ENCODE measurements at places on chromosomes 5 and 9.

DNA sequence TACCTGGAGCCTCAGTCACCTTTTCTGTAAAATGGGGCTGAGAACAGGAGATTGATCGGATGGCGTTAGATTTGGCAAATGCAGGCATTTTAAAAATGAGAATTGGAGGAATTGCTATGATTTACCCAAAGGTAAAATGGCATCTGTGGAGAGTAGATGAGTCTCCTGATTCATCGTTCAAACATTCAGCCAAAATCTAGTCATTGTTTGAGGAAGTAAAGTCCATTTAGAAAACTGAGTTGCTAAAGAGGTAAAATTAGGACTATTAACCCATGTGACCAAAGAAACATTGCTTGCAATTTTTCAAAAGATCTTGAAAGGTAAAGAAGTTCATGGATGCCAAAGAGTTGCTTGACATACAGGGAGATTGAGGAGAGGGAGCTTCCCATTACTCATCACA lies 69.7 kb downstream of the ZNF462 start:
- DNase-seq, result no peak

DNA sequence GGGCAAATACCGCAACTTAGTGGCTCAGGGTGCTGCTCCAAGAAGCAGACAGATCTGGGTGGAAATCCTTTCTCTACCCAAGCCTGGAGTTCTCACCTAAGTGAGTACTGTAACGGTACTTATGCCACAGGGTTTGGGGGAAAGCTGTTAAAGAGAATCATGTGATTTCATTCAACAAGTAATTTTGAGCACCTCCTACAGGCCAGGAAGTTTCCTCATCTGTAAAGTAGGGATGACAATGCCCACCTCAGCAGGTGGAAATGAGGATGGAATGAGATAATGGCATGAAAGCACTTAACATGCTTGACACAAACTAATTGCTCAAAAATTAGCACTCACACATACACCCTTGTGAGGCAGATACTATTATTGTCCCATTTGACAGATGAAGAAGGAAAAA lies 114.1 kb downstream of the JAKMIP2 start:
- DNase-seq, result no peak

- no peak for DNase-seq
These were observed 121.6 kb upstream of the ERCC6L2 start for GRCh38 chr9:95753762-95754465.

DNA sequence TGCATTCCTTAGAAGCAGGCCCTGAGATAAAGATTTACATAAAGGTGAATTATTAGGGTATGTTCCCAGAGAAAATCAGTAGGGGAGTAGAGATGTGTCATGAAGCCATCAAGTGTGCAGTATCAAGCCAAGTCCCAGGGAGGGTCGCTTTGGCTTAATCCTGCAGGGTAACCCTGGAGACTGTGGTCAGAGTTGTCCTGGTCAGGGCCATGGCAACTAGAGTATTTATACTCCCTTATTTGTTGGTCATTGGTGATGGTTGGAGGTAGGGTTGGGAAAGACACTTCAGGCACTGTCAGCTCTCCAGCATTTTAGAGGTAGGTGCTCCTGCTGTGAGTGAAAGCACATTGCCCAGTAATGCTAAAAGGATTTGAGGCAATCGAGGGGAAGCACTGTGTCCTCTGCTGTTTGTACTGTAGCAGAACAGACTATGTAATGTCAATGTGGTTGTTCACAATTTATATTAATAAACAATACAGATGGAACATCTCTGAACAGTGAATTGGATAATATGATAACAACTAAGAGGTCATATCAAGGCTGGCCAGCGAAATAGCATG lies 108.9 kb downstream of the GDNF start:
- no peak for DNase-seq

- no peak for DNase-seq
These were observed 133.4 kb downstream of the PHF2 start for GRCh38 chr9:93709600-93710369.

GRCh38 chr9:124137009-124137943 lies 120.5 kb upstream of the NEK6 start:
- no peak for DNase-seq

- DNase-seq, result no peak
These were observed 20.5 kb downstream of the ADRB2 start for GRCh38 chr5:148846930-148847329.

GRCh38 chr9:3751125-3751758 lies 225.4 kb upstream of the RFX3 start:
- DNase-seq, result no peak

DNA sequence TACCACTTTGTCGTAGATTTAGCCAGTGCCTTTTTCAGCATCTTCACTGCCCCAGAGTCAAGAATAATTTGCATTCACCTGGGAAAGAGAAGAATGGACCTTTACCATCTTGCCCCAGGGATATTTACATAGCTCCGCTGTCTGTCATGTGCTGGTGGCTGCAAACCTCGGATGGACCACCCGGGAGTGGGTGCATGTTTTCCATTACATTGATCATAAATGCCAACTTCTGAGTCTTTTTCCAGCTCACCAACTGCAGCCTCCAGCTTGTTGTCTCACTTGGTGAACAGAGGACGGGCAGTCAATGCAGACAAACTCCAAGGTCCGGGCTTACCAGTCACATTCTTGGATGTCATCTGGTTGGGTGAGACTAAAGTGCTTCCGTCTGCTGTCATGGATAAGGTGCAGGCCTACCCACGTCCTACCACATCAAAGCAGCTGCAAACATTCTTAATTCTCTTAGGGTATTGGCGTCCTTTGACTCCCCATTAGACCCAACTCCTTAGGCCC lies 155.8 kb upstream of the APC start:
- DNase-seq, result no peak

DNA sequence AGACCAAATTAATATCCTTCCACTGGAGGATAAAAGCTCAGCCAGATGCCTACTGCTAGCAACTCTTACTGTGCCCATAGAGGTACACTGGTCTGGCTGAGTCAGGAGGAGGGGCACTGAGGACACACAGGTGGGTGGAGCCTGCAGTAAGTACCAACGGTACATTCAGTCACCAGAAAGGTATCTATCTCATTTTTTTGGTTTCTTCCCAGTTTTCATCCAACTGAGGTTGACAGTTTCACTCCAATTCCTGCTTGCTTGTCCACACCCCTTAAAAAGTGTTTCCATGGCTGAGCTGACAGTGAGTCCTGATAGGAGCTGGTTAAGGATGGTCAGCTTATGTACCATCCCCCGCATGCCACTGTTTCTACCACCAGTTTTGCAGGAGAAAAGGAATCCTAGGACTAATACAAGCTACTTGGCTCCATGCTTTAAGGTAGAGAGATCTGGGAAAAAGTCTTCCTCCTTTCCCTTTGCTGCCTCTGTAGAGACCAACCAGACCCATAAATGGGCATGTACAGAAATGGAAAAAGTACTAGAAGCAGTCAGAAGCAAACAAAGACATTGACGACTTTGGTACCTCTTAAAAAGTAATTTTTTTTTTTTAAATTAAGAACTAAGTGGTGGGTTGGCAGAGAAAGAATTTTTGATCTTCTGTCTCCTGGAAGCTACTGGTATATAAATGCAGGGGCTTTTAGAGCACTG lies 3.2 kb downstream of the ELL2 start:
- DNase-seq, result no peak

GRCh38 chr9:136854842-136855460 lies 2.8 kb downstream of the MAMDC4 start:
- DNase-seq, result no peak

DNA sequence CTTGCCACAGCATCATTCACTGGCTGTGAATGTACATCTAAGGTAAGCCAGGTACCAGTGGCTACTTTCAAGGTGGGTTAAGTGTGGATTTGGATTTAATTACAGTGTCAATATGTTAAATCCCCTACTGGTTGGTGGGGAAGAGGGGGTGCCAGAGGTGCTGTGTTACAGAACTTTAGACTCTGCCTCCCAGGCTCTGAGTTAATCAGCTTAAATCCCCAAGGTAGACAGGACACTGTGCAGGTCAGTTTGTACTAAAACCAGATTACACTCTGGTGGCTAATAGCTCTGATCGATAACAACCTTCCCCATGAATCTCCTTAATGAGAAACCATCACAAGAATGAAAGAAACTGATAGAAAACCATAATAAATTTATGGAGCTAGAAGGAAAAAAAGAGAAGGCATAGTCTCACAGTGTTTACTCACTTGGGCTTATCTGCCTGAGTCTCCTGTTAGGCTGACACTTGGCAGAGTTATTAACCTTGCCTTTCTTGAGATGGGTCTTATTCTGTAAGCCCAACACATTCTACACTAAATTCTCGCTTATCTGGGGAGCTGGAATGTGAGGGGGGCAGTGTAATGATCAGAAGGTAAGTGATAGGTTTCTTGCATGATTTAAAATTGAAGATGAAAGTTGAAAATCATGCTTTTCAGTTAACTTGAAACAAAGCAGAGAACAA lies 106.8 kb downstream of the LMNB1 start:
- no peak for DNase-seq

DNA sequence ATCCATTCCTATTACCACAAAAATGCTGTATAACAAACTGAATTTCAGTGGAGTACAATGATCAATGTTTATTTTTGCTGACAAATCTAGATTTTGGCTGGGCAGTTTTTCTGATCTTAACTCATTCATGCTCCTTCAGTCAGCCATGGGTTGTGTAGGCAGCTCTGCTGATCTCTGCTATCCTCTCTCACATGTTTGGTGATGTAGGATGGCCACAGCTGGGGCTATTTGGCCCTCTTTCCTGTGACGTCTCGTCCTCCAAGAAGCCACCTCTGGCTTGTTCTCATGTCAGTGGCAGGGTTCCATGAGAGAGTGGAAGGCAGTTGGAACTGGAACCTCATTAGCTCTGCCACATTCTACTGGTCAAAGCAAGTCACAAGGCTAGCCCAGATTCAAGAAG lies 8.9 kb downstream of the NLN start:
- DNase-seq, result no peak

DNA sequence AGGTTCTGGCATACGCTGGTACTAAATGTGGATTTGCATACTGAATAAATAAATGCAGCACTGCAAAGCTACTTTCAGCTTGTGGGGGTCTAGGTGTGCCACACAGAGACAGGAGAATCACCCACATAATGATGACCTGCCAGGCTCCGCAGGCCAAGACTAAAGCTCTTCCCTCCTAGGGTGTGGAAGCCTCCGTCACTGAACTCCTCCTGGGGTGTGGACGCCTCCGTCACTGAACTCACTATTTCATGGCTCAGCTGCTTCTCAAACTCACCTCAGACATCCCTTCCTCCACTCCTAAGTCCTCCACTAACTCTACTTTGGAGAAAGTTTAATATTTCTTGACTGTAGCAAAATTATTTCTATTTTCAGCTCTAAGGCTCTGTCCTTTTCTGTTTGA lies 65.3 kb upstream of the GOLPH3 start:
- no peak for DNase-seq

DNA sequence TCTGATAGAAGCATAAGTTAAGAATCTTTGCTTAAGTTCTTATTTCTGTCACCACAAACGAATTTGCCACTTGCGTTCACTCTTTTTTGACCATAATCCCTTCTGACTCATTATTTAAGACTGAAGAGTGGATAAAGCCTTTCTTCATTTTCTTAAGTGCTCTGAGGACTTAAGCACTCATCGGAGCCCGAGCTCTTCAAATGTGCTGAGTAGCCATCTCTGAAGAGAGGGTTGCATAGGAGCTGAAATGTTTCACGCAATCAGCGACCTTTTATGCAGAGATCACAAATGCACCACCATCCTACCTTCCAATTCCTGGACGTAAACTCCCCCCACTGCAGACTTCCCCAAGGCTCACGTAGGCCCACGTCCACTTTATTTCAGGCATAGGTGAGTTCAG lies 699.2 kb downstream of the IRX1 start:
- DNase-seq, result no peak

GRCh38 chr9:136567651-136568287 lies 21.9 kb upstream of the NOTCH1 start:
- DNase-seq, result no peak

- DNase-seq, result no peak
These were observed 358.0 kb upstream of the PCSK5 start for GRCh38 chr9:75532233-75533050.

DNA sequence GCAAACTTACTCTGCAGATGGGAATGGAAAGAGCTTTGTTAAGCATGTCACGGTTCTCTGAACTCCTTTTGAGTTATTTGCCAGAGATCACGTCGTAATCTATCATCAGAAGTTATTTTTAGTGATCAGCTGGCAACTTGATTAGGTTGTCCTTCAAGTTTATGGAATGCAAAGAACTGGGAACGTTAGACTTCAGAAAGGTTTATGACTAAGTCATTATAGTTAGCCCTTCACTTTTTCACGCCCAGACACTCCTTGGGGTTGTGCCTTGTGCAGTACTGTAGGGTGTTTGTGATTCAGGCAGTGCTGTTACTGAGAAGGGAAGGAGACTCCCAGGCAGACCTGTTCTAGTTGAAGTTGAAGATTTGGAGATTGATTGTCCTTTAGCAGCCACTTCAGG lies 26.8 kb upstream of the PHF2 start:
- DNase-seq, result no peak

GRCh38 chr9:120100595-120100994 lies 479.4 kb downstream of the CDK5RAP2 start:
- no peak for DNase-seq

GRCh38 chr9:6014670-6015270 lies 654 bp downstream of the RANBP6 start:
- no peak for DNase-seq

DNA sequence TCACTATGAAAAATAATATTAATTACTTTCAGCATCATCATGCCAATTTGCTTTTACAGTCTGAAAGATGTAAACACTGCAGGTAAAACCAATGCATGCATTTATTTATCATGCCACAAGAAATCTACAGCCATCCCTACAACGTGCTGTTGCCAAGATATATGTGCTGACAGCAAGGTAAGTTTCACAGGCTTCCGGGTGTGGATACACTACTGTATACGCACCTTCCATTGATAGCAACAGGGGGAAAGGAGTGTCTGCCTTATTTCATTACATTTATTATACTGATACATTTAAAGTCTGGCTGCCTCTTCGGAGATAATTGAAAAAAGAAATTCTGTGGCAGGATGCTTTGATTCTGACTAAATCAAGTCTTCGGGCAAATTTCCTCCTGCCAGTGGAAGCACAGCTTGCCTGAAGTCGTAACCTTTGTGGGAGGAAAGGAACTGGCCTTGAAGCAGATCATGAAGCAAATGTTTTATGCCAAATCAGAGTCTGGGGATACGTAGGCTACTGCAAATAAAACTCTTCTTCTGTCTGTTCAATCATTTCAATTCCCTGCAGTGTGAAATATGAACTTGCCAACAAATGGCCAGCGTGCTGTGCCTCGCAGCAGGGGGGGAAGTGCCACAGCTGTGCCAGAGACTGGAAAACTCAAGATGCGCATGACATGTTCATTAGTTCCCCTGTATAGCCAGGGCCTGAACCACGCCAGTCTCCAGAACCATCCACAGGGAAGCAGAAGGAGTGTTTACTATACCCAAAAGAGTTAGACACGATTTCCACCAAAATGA lies 268.1 kb downstream of the EFNA5 start:
- no peak for DNase-seq

- no peak for DNase-seq
These were observed 28.7 kb downstream of the TGFBI start for GRCh38 chr5:136057401-136058038.

DNA sequence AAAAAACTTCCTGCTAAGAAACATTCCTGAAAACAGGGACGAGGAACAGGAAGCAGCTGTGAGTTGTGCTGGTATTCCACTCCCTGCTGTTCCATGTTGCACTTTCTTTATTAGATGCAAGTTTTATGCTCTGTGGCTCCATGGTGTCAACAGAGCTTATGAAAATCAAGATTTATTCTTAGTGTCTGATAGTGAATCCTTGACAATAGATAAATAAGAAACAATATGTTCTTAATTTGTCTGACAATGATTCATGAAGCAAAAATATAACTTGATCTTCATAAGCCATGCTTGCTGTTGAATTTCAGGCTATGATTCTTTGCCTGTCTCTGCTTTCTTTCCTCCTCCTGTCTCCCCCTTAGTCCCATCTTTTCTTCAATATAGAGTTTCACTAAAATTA lies 119.6 kb downstream of the DROSHA start:
- no peak for DNase-seq

Measured in stimulated activated CD8-positive, alpha-beta memory T cell treated with anti-CD3 and anti-CD28 coated beads, Interleukin-15, amount 100 ng/mL, for 4 hours (primary cell).